ENCODE measurements at places on chromosomes 7 and 10.

- no peak for DNase-seq
Observed at GRCh38 chr7:30727061-30727945, 24.6 kb upstream of the INMT start.

GRCh38 chr10:63478564-63478963, 12.8 kb upstream of the JMJD1C start:
- no peak for DNase-seq

DNA sequence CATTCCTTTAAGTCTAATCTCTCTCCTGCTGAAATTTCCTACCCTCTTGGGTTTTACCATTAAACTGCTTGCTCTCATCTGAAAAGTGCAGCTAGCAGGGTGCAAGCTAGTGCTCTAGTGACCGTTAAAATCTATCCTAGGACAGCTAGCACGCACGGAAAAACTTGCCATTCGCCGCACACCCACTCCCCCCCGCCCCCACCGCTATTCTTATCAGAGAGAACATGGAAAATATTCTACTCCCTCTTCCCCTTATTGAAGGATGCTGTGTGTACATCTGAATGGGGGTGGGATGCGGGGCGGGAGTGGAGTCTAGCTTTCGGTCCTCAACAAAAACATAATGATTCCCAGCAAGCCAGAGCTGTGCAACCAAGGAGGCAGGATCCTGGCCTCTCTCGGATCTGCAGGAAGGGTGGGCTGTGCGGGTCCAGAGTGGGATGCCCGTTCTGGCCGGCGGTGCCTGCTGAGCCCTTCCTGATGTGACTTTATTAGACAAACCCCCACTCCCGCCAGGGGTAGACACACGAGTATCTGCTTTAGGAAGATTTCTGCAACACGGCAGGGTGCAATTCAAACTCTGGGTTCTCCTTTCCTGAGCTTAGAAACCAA, 1.1 kb upstream of the ADRA2A start:
- DNase-seq: no peak

DNA sequence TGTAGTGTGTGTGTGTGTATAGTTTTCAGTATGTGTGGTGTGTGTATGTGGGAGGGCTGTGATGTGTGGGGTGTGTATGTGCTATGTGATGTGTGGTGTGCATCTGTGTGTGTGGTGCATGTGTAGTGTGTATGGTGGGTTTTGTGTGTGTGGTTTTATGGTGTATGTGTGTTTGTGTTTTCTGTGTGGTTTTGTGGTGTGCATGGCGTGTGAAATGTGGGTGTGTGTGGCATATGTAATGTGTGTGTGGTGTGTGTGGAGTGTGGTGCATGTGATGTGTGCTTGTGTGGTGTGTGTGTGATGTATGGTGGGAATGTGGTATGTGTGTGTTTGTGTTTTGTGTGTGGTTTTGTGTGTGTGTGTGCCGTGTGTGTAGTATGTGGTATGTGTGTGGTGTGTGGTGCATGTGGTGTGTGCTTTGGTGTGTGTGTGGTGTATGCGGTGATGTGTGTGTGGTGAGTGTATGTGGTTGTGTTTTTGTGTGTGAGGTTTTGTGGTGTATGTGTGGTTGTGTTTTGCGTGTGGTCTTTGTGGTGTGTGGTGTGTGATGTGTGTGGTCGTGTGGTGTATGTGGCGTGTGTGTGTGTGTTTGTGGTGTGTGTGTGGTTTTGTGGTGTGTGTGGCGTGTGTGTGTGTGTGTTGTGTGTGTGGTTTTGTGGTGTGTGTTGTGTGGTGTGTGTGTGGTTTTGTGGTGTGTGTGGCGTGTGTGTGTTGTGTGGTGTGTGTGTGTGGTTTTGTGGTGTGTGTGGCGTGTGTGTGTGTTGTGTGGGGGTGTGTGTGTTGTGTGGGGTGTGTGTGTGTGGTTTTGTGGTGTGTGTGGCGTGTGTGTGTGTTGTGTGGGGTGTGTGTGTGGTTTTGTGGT, 18.0 kb upstream of the PPP2R2D start:
- DNase-seq: no peak

DNA sequence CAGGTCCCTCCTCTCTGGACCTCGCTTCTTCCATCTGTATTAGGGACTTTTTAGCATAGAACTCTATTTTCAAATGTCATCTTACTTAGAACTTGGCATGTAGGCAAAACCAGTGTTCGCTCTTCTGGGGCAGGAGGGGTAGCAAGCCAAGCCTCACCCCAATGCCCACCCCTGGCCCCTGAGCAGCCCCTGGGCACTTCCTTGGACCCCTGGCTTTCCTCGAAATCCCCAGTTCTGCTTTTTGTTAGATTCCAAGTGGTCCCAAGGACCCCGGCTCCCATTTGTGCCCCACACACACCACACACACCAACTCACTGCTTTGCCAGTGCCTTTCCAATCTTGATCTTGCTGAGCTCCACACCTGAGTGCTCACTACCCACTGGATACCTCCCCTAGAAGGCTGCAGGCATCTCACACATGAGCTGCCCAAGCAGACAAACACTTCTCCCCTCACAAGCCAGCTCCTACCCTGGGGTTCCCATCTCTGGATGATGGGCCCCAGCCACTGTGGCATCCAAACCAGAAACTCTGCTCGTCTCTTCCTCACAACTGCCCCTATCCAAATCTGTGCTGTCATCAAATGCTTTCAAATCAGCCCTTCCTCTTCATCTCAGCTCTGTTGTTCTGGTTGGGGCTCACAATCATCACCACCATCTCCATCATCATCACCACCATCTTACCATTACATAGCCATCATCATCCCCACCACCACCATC, 167.9 kb upstream of the ZMIZ1 start:
- DNase-seq: no peak

DNA sequence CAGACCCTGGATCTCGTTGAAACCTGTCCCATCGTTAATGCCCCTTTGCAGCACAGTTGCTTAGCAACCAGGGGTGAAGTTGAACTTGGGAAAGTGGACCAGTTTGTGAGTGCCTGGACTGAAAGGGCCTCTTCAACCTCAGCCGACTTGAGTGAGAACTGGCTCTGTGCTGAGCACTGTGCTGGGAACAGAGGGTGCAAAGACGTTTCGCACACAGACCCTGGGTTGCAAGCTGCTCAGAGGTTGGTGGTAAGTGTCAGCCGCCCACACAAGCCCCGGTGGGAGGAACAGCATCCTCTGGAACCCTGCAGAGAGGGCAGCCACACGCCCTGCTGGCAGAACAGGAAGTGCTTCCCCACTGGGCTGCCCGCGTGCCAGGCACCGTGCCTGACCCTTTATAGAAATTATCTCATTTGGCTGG, 89.2 kb downstream of the CARD11 start:
- DNase-seq: no peak

- DNase-seq: no peak
Observed at GRCh38 chr10:88138319-88138848, 275.0 kb downstream of the PTEN start.

GRCh38 chr10:1646332-1646731, 91.0 kb downstream of the ADARB2 start:
- DNase-seq: no peak

DNA sequence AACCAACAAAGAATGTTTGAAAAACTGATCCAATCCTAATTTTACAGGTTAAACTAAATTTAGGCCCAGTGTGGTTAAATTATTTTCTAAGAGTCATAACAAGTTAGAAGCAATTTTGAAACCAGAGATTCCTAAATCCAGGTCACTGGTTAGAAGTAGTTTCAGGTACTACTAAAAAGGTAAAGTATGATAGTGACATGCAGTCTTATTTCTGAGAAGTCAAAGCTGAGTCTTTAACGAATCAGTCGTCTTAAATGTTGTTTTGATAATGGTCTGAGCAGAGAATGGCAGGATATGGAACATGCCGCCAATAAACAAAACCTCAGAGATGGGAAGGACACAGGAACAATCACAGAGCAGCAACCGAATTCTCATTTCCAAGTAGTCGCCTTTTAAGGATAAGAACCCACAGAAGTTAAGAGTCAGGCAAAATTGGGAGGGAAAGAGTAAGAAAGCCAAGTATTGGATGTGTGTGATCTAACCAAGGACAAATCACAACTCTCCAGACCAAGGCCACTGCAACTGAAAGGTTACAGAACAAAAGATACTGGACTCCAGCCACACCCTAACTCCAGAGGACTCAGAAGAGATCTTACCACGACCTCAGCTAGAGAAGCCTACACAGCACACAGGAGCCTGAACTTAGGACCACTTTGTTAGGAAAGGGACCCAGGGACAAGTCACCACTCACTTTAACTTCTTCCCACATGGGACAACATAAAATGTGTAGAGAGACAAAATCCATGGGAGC, 19.7 kb downstream of the TMEM243 start:
- DNase-seq: no peak

DNA sequence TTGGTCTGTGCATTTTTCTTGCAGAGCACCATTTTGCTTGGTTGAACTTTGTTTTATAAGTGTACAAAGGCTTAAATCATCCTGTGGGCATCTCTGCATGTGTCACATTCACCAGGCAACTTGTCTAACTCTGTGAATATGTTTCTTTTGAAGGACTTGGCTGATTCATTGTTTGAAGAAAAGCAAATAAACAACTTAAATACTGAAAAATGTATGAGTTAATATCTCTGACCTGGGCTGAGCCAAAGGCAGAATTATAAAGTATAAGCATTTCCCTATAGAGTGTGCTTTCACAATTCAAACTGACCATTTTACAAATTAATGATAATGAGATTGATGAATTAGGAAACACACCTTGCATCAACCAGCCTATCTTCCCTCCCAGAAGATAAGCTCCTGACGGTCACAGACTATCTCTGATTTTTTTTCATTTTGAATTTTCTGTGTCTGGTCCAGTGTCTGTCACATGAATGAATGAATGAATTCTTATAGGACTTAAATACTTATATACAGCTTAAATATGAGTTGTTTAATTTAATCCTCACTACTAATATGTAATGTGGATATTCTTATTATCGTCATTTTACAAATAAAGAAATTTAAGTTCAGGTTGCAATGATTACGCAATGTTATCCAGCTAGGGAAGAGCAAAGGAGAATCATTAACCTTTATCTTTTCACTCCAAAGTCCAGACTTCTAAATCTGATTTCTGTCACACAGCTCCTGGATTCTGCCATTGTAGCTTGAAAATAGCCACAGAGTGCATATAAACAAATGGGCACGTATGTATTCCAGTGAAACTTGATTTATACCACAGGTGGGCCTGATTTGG, 182.0 kb upstream of the PHYHIPL start:
- no peak for DNase-seq

DNA sequence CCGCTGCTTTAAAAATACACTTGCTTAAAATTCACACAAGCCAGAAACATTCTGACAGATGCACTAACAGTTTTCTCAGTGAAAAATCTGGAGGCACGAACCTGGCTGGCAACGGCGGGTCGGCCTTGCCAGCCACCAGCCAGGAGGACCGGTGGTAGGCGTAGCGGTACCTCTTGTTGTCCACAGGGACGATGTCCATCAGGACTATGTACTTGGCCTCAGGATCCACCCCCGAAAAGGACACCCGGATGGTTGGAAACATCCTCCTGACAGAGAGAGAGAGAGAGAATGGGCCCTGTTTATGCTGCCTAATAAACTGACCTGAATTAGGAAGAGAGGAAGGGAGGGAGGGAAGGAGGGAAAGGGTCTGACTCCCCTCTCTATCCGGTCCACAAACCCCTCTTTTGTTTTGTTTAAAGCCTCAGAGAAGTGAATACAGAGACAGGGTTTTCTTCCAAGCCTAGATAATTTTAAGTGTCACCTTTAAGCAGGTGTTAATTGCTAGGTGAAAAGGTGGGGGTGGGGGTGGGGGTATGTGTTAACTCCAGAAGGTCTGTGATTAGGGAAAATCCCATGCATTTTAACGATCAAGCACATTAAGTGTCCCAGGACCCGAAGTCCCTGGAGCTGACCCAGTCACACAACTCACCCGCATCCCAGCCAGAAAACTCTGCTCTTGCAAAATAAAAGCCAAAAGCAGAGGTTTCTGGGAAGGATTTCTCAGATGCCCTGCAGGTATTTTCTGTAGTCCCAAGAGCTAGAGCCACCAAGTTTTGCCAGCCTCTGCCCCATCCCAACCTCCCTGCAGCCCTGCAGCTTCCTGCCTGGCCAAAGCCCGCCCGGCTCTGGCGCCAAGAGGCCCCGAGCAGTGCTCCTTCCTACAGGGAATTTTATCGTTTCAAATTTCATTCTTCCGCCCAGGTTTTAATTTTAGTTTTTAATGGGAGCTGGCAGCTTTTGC, 5.0 kb downstream of the TBX20 start:
- DNase-seq: no peak

DNA sequence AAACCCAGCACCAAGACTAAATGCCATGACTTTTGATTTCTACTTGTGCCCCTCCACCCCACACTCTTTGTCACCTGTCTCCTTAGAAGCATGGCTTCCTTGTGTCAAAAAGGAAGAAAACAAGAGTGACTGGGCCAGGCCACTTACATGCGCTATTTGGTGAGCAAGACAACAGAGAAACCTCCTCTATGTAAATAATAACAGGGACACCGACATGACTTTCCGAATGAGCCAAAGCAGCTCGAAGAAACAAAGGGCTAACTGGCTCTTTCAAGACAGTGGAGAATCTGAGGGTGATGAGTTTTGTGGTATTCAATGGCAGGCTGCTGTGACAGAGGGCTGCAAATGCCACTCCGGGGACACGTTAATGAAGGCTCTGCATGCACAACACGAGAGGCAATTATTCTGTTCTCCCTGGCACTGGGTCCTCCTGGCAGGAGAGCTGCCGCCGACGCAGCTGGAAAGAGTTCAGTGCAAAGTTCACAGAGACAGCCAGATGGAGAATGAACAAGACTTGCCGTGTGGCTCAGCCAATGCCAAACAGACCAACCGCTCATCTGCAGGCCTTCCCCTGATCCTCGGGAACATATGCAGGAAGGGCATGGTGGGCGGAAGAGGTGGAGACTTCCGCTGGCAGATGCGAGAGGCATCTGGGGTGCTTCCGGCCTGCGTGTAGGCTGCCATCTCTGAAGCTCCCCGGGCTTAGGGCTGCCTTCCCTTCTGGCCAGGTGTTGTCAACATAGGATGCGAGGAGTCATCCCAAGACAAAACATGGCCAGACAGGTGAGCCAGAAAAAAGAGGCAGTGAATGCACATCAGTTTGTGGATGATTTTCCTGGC, 59.1 kb upstream of the SMNDC1 start:
- DNase-seq: no peak

- DNase-seq: no peak
Observed at GRCh38 chr10:122650331-122650730, 49.3 kb downstream of the C10orf120 start.

- no peak for DNase-seq
Observed at GRCh38 chr7:76509931-76510877, at the start of gene UPK3B. Gene UPK3B (plus strand): TSS chr7:76510552. CDS start chr7:76510653, 101 bp downstream.

DNA sequence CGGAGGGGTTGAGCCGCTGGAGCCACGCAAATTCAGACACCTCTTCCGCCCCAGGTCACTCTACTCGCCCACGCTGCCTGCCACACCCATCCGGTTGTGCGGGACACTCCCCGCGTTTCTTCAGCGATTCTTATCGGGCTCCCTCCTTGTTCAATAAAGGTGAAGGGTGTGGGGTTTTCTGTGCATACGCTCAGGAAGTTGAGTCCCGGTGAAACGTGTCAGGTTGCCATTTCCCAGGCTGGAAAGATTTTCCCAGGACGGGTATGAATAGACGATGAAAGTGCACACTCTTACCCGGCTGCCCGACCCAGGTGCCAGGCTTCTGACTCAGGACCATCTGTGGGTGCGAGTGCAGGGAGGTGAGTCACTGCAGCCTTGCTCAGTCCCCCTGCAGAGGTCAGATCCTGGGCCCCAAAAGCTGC, 22.0 kb downstream of the KLF6 start:
- DNase-seq: no peak

All from brain microvascular endothelial cell (primary cell).